ENCODE measurements at places on chromosomes 1 and 21. TPM values are rescaled to one million over a fixed set of nuclear protein-coding genes. Genes with fewer than 3 reads are reported as not detected.
A peak's percentile ranks its signal among the peaks of the same experiment; 100 is the strongest.

DNA sequence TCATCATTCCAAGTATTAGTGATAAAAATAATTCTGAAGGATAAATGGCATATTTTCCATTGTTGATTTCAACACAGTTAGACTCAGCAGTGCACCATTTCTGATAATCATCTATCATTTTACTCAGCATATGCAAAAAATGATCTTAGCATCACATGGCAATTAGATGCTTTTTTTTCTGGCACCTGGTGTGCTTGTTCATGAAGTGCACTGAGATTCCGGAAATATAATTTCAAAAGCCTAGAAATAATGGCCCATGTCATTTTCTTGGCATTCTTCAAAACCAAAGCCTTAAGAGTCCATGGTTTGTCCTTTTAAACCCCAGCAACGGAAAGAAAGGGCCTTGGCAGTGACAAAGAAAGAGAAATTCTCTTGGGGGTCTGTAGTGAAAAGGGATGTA is 278.8 kb downstream of the KIF26B start:
- DNase-seq, result no peak

DNA sequence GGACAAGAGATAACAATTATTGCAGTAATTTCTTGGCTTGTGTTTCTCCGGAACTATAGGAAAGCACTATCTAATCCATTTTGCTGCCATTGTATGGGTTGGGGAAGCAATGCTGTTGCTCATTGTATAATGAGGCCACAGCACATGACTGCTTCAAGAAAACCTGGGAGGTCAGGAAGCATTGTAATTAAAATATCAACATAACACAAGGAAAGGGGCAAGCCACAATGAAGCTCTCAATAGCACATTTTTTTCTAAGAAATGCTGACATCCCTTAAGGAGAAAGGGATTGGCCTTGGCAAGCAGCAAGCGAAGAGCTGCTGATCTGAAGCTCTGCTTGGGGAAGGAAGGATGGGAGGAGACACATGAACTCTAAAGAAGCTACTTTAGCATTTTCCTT is 44.0 kb downstream of the PLPP3 start:
- no peak for DNase-seq

SPRR2B gene
- total RNA-seq, result not detected

- DNase-seq, result no peak
These were observed 38.2 kb downstream of the TP73 start for GRCh38 chr1:3690282-3691065.

DNA sequence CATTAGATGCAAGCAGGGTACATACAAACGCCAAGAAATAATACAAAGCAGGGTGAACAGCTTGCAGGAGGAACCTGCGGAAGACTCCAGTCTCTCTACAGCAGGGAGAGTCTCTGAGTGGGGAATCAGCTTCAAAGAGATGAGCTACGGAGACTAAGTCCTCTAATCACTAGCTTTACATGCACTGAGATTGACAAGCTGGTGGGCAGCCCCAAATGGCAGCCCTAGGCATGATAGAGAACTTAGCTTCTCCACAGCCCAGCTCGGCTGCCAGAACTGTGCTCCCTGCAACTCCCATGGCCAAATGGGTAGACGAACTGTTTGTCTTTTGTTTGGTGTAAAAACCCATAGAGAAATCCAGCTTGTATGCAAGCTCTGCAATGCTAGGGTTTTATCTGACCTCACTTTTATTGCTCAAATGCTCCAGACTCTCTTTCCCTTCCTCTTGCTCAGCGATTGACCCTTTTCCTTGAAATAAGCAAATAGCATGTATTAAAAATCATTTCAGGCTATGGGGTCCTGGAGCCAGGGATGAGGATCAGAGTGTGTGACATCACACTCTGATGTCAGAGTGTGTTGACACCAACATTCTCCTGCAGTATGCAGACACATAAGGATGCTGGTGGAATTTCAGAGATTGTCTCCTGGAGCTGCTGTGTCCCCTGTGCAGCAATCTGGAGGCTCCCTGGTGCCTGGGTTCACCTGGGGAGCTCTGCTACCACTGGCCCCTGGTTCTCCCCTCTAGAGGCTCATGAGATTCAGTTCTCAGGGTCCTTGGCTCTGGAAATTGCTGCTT is 238.5 kb downstream of the TTLL7 start:
- no peak for DNase-seq

- DNase-seq, result peak; percentile 69
These were observed 9.5 kb downstream of the ZBTB7B start for GRCh38 chr1:155012026-155012546.

DNA sequence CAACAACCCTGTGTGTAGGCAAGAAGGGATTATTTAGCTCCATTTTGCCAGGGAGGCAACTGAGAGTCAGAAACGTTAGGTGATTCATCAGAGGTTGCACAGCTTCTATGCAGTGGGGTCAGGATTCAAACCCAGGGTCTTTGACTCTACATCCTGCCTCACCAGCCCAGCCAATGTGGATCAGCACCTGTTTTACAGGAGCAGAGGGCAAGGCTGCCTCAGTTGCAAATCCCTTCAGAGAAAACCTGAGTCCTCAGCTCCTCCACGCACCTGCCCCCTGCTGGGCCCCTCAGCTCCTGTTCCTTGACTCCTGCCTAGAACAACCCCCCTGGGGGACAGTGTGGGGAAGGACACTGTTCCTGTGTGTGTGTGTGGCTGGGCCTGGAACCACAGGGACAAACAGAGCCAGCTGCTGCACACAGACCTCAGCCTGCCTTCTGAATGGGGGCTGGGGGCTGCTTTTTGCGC is 61.6 kb downstream of the LRRN2 start:
- DNase-seq, result no peak

CNIH3 gene
- total RNA-seq, result 1.7 TPM

- peak; percentile 70 for DNase-seq
These were observed 21.5 kb downstream of the STPG1 start for GRCh38 chr1:24391882-24392603.

CD53 gene
- total RNA-seq, result 9.3 TPM

DISP3 gene
- not detected for total RNA-seq

- DNase-seq, result no peak
These were observed 77.1 kb downstream of the XCL2 start for GRCh38 chr1:168466714-168467131.

S100A4 gene
- total RNA-seq, result 7.1 TPM

DNA sequence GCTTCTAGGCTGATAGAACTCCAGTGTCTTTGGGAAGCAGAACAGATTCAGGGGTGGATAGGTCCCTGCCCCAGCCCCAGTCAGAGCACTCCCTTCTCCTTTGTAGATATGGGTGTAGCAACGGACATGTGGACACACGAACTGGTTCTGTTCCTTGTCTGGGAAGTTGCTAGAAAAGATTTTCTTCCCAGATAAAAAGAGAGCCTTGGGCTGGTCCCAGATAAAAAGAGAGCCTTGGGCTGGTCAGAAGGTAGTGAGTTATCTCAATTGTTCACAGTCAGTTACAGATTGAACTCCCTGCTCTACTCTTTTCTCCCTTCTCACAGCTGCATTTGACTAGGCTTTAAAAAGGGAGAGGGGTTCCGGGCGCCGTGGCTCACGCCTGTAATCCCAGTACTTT is 7.4 kb upstream of the EFNA1 start:
- DNase-seq, result no peak

NTMT2 gene
- total RNA-seq, result not detected

DNA sequence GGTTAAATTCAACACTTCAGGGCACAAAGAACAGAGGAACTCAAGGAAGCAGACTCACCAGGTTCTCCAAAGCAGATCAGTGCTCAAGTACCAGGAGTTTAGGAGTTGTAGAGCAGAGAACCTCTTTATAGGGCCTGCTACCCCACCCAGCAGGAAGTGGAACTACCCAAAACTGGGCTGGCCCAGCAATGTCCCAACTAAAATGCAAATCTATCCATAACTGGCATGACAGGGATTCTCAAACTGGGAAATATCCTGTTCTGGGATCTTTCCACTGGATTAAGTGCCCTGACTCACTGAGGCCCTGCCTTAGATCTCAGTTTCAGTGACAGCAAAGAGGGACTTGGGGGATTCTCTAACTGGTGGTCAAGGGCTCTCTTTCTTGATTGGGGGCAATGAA is at the start of gene SPRR2E:
Gene SPRR2E (minus strand): TSS at position 101 of the 400 bp plus-strand sequence. CDS start 775 bp downstream, outside the sequence.
- no peak for DNase-seq

DNA sequence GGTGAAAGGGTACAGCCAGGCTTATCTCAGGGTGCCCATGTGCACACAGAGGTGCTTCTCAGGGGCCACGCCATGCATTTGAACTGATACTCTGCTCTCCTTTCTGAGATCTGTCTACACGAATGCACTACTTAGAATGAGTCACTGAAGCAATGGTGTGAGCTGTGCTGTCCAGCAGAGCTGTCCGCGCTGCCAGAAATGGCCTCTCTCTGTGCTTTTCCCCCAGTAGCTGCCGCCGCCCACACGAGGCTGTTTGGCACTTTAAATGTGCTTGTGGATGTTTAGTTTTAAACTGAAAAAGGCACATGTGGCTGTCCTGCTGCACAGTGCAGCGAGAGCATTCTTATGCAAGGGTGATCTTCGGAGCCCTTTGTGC is 87.1 kb upstream of the COL6A1 start:
- no peak for DNase-seq

DNA sequence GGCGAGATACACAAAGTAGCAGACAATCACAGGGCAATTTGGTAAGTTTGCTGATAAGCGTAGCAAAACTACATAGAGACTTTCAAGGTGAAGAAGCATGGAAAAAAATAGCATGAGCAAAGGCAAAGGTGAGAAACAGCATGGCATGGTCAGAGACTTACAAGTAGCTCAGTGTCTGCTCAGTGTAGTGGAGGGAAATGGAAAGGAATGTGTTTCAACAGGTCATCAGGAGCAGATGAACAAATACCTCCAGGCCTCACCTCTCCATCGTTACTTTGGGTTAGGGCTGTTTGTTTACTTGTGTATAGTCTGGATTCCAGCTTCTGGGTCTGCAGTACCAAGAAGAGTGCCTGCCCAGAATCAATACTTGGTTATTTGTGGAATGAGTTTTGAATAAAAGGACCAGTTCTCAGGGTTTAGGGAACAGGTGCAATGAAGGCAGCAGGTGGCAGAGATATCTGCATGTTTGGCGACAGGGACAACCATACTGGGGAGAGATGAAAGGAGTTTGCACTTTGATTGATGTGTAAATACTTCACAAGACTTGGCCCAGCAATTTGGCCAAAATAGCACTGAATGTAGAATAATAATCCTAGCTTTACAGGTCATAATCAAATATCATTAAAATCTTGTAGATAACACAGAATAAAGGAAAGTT is 97.0 kb upstream of the FGGY start:
- DNase-seq, result no peak

DNA sequence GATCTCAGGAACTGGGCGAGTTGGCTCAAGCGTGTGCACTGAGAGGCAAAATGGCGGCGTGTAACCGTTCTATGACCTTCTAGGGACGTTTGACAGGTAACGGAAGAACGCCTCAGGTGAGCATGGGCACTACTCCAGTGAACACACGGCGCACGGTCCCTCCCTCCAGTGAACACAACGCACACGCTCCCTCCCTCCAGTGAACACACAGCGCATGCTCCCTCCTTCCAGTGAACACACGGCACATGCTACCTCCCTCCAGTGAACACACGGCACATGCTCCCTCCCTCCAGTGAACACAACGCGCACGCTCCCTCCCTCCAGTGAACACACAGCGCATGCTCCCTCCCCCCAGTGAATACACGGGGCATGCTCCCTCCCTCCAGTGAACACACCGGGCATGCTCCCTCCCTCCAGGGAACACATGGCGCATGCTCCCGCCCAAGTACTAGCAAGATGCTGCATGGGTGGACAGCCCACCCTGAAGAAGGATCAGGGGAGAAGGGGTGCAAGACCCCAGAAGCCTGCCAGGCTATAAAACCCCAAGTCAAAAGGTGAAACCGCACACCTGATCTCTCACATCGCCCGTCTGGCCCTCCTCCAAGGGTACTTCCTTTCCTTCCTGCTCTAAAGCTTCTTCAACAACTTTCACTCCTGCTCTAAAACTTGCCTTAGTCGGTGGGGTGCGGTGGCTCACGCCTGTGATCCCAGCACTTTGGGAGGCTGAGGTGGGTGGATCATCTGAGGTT is 3.5 kb downstream of the C1orf159 start:
- DNase-seq, result no peak

ETNK2 gene
- total RNA-seq, result 213 TPM

ARHGEF10L gene
- 126 TPM for total RNA-seq

DNA sequence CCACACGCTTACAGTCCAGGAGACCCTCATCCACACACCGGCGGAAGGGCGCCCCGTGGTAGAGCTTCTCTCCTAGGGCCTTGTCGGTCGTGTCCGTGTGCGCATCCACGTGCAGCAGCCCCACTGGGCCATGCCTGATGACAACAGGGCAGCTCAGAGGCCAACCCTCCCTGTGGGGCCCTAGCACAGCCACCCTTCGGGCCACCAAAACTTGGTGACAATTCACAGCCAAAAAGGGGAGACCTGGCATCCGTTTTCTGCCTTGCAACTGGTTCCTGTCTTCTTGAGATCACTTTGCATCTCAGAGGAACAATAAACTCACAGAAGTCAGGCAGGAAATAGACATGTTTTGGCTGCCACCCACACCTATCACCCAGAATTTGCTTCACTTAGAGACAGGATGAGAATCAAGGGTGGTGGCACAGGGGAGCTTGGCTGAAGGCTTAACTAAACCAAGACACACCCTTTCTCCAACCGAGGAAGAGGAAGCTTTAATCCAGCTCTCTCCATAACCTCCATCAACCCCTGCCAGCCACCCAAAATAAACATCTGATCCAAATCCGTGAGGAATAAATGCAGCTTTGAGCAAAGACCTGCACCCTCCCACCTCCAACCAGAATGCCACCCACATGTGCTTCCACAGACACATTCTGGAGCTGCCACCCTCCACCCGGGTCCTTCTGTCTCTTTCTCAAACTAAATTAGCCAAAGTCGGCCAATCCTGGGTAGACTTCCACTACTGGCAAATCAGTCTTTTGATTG is 5.7 kb downstream of the AGMAT start:
- DNase-seq, result no peak

RCSD1 gene
- total RNA-seq, result 3.7 TPM

GRCh38 chr1:30397576-30397975 is 325.8 kb downstream of the MATN1 start:
- no peak for DNase-seq

DDR2 gene
- 2.0 TPM for total RNA-seq

DNA sequence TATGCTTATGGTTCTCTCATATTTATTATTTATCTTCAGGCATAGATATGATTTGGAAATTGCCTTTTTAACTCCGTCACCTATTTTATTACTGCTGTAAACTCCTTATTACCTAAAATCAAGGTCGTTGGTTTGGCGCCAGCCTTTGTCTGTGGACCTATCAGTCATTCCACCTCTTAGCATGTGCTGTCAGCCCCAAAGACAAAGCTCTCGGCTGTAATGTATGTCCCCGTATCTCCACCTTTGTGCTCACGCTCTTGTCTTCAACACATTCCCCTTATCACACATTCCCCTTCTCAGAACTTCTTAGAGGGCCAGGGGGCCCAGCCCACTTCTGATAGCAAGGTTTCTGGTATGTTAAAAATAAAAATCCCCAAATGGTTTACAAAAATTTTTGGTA is 342.2 kb downstream of the RYR2 start:
- no peak for DNase-seq

PADI4 gene
- 0.45 TPM for total RNA-seq

- DNase-seq, result no peak
These were observed 239.0 kb downstream of the RHOU start for GRCh38 chr1:228974273-228974672.

DNA sequence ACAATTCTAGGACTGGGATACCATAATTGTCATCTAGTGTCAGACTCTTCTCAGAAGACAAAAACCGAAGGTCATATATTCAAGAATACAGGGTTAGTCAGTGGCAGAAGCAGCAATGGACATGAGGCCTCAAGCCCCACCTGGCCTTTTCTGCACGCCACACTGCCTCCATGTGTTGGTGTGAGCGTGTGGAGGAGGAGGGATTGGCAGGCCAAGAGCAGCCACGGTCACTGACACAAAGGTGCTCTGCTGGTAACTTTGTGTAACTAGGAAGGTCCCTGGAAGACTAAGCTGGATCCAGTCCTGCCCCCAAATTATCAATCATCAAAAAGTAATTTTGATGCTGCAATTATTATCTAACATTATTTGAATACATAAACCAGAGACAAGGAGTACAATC is 34.9 kb downstream of the HSF2BP start:
- no peak for DNase-seq
